H54 (cell line): ENCODE measurements at places on chromosomes 2 and 18.

- no peak for DNase-seq
These were observed 1.1 kb upstream of the TTR start for GRCh38 chr18:31590570-31590969.

- DNase-seq, result no peak
These were observed 1396.9 kb upstream of the ZEB2 start for GRCh38 chr2:145916799-145917198.

DNA sequence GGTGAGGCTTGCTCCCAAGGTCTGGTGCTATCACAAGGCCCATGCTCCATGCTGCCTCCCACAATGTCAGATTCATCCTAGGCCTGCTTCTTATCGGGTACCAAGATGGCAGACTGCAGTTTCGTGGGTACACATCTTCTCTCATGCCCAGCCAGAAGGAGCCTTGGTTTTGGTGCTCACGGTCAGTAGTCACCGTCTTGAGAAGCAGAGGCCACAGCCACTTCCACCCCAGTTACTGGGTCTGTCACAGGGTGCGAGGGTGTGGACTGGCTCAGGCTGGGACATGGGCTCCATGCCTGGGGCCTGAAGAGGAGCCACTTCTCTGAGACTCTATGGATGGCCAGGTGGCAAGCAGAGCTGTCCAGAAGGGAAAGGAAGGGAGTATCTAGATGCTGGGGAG, 178.8 kb upstream of the HS6ST1 start:
- DNase-seq, result no peak

- no peak for DNase-seq
These were observed 96.5 kb downstream of the ZNF532 start for GRCh38 chr18:58960946-58961722.

GRCh38 chr2:31707992-31708391, 127.3 kb upstream of the SRD5A2 start:
- DNase-seq, result no peak

DNA sequence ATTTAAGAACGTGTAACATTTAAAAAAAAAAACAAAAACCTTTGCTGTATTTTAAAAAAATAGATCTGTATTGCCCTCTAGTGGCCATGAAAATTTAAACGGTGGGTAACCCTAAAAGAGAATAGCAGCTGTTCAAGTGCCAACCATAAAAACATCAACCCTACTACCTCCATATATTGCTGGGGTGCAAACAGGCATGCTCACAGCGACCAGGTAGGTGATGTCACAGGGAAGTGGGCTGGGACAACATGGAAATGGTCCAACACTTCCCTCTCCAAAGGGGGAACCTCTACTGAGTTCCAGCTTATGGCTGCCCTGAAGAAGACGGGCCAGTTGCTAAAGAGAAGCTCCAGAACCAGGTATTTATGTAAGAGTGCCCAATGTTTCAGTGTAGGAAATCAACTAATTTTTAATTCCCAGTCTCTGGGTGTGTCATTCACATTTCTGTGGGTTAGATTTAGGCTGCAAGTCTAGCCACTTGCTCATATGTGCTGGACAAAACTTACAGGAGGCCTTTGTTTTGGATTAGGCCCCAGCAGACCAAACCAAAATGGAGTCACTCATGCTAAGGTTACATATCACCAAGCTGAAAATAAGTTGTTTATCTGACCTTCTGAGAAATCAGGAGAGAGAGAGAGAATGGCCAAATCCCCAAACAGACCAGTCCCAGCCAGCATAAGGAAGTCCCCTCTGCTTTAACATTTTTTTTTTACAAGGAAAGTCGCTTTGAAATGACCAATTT, 54.5 kb downstream of the SKA1 start:
- DNase-seq, result no peak

GRCh38 chr2:172342611-172343010, 84.8 kb upstream of the ITGA6 start:
- DNase-seq, result no peak

GRCh38 chr18:48048251-48048650, 117.8 kb upstream of the SMAD2 start:
- DNase-seq, result no peak

DNA sequence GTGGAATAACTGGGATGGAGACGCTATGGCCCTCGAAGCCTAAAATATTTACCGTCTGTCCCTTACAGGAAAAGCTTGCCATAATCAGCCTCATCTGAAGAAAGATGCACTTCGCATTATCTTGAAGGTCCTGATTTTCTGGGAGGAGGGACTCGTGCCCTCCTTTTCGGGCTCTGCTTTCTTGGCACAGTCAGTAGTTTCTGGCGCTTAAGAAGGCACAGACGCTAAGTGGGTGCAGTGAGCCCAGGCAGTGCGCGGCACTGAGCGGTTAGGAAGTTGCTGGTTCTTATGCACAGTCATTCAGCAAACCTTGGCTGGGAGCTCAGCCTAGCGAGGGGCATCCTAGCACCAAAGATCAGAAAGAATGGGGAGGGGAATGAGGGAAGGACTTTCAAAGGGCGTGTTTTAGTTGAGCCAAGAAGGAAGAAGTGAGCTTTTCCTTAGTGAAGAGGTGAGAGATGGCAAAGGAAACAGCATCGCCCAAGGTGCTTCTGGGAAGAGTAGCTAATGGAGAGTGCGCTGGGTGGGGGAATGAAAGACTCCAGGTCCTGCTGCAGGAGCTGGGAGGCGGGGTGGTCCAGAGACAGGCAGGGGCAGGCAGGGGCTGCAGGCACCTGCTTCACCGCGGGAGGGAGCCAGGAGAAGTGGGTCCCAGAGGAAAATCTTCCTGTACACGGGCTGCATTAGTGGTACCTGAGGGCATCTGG, 64.1 kb downstream of the ZCCHC2 start:
- DNase-seq, result no peak

GRCh38 chr2:201813996-201814760, 7.8 kb downstream of the CDK15 start:
- DNase-seq, result no peak

DNA sequence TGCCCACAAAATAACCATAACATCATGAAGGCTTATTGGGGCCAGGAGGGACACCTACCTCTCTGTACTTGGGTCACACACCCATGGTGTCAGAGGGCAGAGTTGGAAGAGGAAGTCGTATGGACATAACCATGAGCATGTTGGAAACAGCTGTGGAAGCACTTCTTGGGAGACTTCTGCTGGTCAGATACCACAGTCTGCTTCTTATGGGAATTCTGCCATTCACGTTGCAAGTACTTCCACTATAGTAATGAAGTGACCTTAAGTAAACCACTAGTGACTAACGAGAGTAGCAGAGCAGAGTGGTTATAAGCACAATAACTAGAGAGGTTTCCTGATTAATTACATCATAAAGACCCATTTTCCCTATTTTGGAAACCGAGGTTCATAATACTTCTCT, 61.1 kb upstream of the TFPI start:
- DNase-seq, result no peak

DNA sequence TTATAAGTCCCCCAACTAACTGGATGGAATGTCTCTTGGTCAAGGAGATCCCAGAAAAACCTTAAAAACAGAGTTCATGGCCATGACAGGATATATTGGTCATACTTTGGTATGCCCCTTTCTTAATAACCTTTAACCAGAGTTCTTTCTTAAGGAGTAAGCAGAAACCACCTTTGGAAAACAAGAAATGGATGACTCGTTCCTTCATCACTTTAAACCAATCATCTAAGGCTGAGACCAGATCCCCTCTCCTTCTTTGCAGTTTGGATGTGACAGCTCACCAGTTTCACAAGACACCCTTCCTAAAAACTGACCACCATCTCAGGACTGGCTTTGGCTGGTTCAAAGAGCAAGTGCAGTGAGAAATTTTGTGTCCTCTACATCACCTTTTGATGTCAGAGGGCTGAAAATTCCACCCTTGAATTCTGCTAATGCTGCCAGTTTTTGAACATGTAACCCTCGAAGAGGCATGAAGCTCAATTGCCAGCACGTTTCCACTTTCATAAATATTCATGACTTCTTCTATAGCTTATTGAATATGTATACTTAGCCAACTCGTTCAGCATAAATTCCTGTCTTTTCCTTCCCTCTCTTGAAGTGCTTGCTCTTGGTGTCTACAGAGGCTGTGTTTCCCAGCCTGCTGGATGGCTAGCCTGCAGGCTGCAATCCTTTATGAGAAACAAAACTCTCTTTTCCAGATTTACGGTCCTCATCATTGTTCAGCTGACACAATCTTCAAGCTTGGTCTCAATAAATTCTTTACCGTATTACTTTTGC, 1323.5 kb upstream of the TMEFF2 start:
- DNase-seq, result no peak

- no peak for DNase-seq
These were observed 4.0 kb downstream of the CCT7 start for GRCh38 chr2:73238149-73238548.

- DNase-seq, result peak; percentile 21
These were observed 73.0 kb upstream of the RAB12 start for GRCh38 chr18:8536231-8536630.

DNA sequence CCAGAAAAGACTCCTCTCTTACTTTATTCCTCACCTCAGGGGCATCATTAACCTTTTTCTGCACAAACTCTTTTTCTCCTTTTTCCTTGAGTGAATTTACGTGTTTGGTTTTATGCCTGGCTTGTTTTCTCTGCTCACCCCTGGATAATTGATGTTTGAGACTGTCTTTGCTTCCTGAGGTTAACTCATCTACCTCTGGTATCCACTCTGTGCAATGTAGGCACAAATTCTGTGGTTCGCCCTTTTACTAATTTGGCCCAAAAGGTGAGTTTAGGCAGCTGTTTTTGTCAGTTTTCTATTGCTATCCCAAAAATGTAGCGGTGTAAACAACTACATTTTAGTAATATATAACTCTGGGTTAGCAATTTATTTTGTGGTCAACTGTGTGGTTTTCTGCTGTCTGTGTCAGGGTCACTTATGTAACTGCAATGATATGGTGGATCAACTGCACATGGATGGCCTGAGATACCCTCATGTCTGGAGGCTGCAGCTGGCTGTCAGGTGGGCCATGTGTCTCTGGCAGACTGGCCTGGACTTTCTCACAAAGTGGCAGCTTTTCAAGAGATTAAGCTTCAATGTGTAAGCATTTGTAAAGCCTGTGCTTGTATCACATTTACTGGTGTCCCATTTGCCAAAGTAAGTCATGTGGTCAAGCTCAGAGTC, 329.7 kb downstream of the FSIP2 start:
- DNase-seq, result no peak

GRCh38 chr18:43161528-43161927, 46.0 kb upstream of the RIT2 start:
- DNase-seq, result peak; percentile 1

DNA sequence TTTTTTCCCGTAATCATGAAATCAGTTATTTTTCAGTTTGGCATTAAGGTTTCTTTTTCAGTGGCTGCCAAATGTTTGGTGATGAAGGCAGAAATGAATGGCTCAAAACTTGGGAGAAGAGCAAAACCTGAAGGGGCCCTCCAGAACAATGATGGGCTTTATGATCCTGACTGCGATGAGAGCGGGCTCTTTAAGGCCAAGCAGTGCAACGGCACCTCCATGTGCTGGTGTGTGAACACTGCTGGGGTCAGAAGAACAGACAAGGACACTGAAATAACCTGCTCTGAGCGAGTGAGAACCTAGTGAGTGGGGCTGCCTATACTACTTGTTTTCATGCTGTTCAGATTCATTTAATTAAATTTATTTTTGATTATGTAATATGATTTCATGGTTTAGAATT, 29.2 kb upstream of the MSH2 start:
- DNase-seq, result no peak

- DNase-seq, result no peak
These were observed 8.0 kb downstream of the SFT2D3 start for GRCh38 chr2:127709336-127709735.

- no peak for DNase-seq
These were observed 163.0 kb downstream of the NCKAP5 start for GRCh38 chr2:133405252-133405651.

- no peak for DNase-seq
These were observed 8.3 kb downstream of the KCNF1 start for GRCh38 chr2:10919771-10920621.

- DNase-seq, result no peak
These were observed 348.6 kb downstream of the TNS1 start for GRCh38 chr2:217654168-217654567.

DNA sequence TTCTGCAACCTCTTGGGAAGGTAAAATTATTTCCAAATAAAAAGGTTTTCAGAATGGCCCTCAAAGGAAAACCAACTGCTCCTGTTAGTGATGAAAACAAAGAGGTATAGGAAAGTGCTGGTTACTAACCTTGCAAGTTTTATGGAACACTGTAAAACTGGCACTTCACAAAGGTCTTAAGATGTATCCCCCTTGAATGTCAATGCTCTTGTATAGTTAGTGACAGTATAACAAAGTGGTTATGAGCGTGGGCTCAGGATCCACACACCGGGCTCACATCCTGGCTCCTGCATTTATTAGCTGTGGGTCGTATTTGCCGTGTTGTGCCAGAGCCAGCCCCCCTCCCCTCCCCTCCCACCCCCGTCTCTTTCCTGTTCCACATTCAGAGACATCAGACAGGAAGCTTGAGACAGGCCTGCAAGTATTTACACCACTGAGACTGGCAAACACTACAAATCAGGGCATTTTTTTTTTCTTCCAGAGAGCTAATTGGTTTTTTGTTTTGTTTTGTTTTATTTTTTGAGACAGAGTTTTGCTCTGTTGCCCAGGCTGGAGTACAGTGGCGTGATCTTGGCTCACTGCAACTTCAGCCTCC, 9.2 kb upstream of the DNPEP start:
- no peak for DNase-seq
